ENCODE measurements at places on chromosomes 3 and 15.

GRCh38 chr15:101539492-101539891 lies 50.0 kb upstream of the PCSK6 start:
- no peak for DNase-seq

- no peak for DNase-seq
Observed at GRCh38 chr3:140078343-140078742, 143.4 kb downstream of the CLSTN2 start.

DNA sequence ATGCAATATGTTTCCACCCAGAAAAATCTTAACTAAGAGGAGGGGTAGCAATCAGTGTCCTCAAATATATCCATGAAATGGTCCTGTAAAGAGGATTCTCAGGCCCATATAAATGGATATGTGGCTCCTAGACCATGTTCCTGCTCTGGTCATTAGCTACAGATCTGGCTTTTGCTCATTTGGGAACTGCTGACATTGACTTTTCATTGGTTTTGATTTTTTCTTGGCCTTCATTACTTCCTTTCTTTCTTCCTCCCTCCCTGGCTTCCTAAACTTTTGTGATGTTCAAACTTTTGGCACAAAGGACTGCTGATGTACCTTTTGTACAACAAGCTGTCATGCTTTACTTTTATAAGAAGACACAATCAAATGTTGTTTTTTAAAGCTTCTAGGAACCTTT lies 41.6 kb upstream of the SNRK start:
- DNase-seq, result no peak

DNA sequence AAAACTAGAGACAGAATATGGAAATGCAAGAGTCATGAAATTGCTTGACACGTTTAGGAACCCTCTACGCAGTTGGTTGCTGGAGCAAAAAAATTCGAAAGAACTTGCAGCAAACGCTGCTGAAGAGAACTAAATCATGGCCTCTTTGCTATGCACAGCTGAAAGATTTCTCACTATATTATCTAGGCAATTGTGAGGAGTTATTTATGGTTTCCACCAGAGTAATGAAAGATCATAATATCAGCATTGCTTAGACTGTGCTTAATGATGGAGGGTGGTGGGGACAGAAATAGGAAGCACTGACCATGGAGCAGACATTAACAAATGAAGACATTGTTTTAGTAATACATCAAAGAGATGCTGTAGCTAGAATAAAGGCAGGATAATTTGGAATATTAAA lies 593.4 kb upstream of the ZNF717 start:
- no peak for DNase-seq

DNA sequence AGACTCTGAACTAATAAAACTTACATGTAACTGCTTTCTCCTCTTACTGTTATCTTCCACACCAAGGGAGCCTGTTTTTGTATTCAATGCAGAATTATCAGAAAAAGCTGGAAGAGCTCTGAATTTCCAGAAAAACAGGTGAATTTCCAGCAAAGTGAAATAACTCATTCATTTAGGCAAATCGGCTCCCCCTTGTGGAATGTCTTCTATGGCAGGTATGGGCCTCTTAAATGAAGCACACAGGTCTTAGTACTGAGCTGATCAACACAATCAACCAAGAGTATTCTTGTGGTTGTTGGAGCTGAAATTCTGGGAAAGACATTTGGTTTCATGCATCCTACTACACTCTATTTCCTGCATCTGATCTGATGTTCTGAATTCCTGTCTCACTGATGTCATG lies 31.0 kb upstream of the PTPRG start:
- DNase-seq, result peak; percentile 31

GRCh38 chr3:29609328-29609811 lies 328.5 kb downstream of the RBMS3 start:
- DNase-seq, result no peak

DNA sequence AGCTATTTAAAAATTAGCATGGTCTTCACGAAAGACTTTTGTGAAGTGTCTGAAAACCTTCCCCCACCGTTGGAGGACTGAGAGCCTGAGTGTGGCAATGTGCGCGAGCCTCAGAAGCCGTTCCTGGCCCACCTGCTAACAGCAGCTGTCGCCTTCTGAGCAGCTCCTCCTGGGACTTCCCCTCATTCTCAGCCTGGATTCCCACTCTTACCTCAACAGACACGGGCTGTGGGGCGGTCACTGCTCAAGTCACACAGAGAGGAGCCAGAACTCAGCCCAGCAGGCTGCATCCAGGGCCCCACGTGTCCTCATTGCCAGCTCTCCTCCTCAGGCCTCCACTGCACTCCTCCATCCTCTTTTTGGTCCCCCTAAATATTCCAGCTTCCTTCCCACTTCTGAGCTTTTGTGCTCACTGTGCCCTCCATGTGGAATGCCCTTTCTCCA lies 7.8 kb downstream of the DNASE1L3 start:
- DNase-seq, result no peak

GRCh38 chr3:100811779-100812507 lies 102.6 kb downstream of the TFG start:
- DNase-seq, result no peak

- DNase-seq, result no peak
Observed at GRCh38 chr3:183435661-183436060, 7.2 kb upstream of the MCF2L2 start.

- peak; percentile 49 for DNase-seq
Observed at GRCh38 chr3:13073326-13074005, at the start of gene IQSEC1. Gene IQSEC1 (minus strand): TSS chr3:13073429. CDS start chr3:13073014, 415 bp downstream.

GRCh38 chr3:128052595-128053351 lies 536 bp downstream of the SEC61A1 start:
- no peak for DNase-seq

DNA sequence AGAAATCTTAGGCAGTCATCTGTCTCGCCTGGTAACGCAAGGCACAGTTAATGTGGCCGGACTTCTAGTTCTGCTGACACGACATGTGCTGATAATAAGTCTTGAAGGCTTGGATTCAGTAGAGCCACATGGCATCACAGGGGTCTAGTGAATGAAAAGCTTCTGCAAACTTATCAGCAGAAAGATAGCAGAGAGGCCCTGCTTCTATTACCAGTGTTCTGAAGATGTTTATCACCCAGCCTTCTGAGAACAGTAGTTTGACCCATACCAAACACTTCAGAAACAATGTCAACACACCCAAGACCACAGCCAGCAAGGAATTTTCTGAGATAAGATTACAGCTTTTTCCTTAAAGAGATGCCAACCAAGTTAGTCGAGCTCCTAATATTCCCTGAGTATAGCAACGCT lies 102.7 kb upstream of the UMPS start:
- DNase-seq, result no peak

DNA sequence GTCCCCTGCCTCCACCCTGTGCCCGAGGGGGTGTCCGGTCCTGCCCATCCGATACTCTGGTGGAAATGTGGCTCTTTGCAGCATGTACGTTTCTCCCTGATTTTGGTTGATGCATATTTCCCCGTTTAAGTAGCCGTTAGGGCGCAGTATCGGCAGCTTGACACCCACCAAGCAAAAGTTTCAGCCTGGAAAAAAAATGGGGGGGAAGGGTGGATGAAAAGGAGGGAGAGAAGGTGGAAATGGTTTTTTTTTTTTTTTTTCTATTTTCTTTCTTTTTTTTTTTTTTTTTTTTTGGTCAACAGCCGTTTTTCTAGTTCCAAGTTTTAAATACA lies 1.3 kb downstream of the RAP2B start:
- DNase-seq, result no peak

DNA sequence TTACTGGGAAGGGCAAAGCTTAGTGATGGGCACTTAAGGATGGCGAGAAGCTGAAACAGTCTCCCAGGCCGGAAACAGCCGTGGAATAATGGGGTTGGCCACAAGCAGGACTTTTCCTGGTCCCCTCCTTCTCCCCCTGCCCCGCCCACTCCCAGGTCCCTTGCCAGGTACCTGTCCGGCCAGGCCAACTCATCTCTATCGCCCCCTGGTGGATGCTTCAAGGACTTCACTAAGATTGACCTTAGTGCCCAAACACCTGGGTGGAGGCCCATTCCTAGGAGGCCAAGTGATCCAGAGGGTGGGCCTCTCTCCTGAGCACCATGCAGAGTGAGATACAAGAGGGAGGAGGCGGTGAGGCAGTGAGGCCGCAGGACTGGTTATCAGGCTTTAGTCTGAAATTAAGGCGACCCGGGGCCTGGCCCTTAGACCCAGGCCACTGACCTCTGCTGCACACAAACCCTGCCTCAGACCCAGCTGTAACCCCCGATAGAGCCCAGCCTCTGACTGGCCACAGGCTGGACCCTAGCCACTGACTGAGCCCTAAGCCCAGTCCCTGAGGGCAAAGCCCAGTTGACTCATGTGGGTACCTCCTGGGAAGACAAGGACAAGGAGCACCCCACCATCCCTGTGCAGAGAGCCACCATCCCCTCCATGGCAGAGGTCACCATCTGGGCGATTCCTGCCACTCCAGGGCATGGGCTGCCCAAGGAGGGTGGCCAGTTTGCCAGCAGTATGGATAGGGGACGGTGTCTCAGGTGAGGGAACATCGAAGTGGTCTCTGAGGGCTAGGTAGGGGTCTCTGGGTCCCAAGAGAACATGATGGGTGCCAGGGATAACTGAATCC lies 37.6 kb downstream of the VIPR1 start:
- DNase-seq, result peak; percentile 48

GRCh38 chr3:136151219-136151618 lies 44.9 kb downstream of the MSL2 start:
- DNase-seq, result no peak

DNA sequence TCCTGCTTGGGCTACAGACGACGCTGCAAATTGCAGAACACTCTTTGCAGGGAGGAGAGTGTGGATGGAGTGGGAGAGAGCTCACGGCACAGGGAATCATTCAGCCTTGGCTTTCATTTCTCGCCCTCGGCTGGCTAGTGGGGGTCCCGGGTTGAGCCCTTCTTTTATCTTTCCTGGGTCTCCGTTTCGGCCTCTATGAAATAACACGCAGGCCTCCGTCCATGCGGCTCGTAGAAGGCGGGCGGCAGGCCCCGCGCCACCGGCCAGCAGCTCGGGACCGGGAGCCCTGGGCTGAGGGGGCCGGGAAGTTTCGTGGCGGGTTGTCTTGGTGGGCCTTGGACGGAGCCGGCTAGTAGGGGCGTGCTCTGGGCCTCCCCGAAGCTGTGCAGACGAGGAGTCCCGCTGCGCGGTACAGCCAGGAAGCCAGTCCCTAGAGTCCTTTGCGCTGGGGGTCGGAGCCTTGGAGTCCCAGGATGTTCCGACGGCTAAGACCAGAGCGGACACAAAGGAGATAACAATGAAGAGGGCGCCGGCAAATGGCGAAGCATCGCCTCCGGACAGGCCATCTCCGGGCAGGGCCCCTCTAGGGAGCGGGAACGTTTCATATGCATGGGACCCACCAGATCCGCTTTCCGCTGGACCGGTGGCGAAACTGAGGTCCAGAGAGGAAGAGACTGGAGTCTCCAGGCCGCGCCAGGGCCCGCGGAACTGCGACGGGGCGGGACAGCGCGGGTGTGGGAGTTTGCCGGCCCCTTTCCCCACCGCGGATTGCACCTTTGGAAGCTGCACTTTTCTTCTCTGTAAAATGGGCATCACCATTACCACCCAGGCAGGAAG lies 4.3 kb downstream of the RNU6-1 start:
- DNase-seq, result no peak

- DNase-seq, result no peak
Observed at GRCh38 chr3:72496051-72496670, 352.1 kb downstream of the SHQ1 start.

DNA sequence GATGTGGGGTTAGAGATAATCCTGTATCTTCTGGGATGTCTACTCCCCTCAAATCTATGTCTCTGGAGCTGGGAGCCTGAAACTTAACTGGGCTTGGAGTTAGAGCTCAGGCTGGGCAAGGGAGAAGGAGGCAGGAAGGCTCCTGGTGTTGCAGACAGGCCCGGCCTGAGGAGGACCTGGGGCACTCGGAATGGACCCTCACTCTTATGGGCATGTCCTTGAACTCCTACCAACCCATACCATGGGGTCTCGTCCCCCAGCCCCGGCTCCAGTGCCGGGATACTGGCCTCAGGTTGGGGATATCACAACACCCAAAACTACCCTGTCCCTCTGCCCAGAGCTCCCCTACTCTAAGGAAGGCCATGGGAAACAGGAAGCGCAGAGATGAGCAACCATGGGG lies 45.2 kb downstream of the SCN5A start:
- no peak for DNase-seq

DNA sequence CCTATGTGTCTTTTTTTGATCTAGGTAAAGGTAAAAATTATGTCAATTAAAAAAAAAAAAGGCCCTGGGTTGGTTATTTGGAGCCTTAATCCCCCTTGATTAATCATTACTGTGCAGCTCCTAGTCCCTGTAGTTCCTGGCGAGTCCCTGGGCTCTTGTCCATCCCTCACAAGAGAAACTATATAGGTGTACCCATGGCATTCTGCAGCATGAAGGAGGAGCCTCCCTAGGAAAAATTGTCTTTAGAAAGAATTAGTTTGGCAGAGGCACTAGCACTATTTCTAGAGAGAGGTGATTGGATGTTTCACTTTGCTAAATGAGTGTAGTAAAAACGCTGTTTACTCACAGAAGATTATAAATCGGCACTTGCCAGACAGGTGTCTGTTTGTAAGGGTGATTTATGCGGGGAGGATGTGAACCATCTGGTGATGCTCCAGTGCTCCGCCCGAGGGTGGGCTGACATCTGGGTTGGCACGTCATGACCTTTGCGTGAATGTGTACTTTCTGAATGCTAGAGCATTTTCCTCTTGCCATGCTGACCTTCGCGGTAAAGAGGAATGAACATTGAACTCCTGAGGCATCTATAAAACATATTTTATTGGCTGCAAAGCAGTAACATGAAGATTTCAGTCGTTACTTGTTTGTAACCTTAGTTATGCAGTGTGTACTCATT lies 12.6 kb downstream of the PLCL2 start:
- DNase-seq, result peak; percentile 15

- no peak for DNase-seq
Observed at GRCh38 chr3:188853856-188854771, 317.7 kb upstream of the TPRG1 start.

- DNase-seq, result no peak
Observed at GRCh38 chr3:52830535-52831258, at the start of gene ITIH4. Gene ITIH4 (minus strand): TSS chr3:52830672. CDS start chr3:52830642, 30 bp downstream.

GRCh38 chr15:46080016-46080415 lies 445.2 kb downstream of the SQOR start:
- no peak for DNase-seq

Data from T-helper 2 cell (primary cell).